ENCODE measurements at places on chromosomes 7 and 10.

DNA sequence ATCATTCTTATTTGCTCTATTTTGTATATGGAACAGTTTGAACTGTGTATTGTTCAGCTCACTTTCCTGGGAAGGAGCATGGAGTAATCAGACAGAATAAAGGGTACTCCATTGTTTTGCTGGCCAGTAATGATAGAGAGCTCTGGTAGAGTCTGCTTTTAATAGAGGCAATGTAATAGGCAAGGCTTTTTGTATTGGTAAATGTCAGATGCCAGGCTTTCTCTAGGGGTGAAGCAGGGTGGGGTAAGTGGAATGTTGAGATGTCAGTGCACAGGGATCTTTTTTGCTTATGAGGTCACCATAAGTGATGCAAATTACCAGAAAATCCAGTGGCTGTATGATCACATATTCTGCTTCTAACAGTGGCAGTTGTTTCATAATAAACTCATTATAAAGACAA, 1088.3 kb upstream of the SORCS1 start:
- no peak for DNase-seq

DNA sequence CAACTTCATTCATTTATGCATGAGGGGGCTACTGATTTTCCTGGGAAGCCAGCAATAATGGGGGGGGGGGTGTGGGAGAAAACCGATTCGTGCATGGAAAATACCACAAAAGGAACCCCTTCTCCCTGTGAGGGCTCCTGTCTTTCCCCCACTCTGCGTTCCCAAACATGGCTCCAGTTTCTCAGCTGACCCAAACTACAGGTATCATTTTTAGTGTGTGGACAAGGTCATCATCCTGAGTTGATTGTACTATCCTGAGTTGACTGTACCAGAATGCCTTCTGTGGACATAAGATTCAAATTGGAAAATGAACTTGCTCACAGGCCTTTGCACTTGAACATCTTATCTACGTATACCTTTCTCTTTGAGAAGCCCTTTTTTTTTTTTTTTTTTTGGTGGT, 49.9 kb downstream of the ZRANB1 start:
- no peak for DNase-seq

GRCh38 chr7:44262031-44262430, 61.3 kb downstream of the YKT6 start:
- DNase-seq = no peak

DNA sequence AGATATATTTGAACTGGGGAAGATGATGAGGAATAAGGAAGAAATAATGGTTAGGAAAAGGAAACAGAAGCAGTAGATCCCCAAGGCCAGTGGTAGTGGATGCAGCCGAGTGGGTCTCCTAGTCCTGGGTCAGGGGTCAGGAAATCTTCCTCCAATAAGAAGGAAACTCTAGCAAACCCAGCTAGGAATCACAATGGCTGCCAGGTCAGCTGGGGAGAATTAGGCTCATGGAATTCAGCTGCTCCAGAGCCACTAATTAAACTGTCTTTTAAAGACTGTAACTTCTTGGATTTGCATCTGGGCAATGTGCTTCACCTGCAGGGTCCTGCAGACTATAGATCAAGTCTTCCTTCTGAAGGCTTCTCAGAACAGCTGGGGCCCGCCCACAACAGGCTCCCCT, 644.4 kb downstream of the KCNMA1 start:
- no peak for DNase-seq

- DNase-seq = no peak
These were observed 186.2 kb upstream of the BMPER start for GRCh38 chr7:33719059-33719581.

GRCh38 chr7:108454674-108455550, 1.3 kb downstream of the NRCAM start:
- DNase-seq = no peak

GRCh38 chr10:48506147-48506917, 98.5 kb downstream of the ARHGAP22 start:
- peak; percentile 57 for DNase-seq

DNA sequence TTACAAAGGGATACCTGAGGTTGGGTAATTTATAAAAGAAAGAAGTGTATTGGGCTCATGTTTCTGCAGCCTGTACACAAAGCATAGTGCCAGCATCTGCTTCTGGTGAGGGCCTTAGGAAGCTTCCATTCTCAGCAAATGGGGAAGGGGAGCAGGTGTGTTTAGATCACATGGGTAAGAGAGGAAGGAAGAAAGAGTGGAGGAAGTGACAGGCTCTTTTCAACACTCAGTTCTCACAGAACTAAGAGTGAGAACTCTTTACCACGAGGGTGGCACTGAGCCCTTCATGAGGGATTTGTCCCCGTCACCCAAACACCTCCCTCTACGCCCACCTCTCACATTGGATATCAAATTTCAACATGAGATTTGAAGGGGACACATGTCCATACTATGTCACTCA, 506 bp upstream of the FAM170B start:
- DNase-seq = no peak

- DNase-seq = no peak
These were observed 83.2 kb upstream of the SGCE start for GRCh38 chr7:94739180-94739579.

GRCh38 chr7:30154111-30154587, 19.4 kb downstream of the MTURN start:
- DNase-seq = no peak

- DNase-seq = no peak
These were observed 304.5 kb downstream of the WDR37 start for GRCh38 chr10:1360558-1361164.

DNA sequence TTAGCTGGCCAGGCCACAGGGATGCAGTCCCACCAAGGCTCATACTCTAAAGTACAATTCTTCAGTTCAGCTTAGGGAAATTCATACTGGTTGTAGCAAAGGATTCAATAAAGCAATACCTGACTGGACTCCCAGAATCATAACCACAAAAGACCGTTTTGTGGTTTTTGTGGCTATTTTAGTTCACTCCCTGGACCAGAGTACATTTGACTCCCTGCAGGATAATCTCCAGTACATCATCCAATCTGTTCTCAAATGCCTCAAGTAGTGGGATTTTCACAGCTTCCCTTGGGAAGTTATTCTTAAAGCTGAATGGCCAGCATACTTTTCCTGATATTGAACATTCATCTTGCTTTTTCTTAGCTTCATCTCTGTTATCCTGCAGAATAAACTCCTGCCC, 29.3 kb upstream of the YAE1 start:
- DNase-seq = peak; percentile 40

GRCh38 chr7:116948934-116949333, 4.4 kb upstream of the ST7 start:
- no peak for DNase-seq

DNA sequence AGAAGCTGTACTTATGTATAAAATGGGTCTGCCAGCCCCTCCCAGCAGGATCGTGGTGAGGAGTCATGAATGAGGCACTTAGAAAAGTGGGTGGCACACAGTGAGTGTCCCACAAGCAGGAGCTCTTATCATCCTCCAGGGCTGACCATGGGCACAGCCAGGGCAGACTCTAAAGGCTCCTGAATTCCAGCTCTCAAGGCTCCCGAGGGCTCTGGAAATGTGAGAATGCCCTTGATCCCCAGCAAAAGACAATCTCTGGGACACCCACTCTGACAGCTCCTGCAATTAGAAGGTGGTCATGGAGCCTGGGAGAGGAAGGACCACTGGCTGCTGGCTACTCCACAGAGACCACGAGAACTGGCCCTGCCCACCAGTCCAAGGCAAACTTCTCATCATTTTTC, 1.6 kb downstream of the VSTM4 start:
- no peak for DNase-seq

DNA sequence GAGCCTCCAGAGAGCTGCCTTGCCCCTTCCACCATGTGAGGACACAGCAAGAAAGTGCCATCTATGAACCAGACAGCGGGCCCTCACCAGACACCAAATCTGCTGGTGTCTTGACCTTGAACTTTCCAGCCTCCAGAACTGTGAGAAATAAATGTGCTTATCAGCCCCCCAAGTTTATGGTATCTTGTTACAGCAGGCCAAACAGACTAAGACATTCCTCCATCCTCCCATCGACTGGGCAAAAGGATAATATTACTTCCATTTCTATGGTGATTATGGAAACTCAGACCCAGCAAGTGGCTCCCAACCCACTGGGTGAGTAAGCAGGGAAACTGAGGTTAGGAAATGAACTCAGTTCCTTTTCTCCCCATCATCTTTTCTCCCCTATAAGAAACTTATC, 288.4 kb downstream of the KCNMA1 start:
- DNase-seq = peak; percentile 16

DNA sequence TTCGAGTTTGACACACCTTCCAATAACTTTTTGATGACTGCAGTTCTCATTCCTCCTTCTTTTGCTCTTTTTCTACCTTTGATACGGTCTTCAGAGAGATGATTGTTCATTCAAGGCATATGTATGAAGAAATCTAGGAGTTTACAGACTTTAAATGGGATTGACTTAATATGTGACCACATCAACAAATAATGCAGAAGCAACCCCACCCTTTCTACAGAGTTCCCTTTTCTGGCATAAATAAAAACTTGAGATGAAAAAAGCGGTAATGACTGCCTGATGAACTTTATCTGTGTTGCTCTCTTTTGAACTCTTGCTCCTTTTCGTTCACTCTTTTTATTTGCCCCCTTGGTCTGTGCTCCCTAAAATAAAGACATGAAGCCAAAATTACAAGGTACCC, 161.7 kb downstream of the C7orf25 start:
- no peak for DNase-seq

DNA sequence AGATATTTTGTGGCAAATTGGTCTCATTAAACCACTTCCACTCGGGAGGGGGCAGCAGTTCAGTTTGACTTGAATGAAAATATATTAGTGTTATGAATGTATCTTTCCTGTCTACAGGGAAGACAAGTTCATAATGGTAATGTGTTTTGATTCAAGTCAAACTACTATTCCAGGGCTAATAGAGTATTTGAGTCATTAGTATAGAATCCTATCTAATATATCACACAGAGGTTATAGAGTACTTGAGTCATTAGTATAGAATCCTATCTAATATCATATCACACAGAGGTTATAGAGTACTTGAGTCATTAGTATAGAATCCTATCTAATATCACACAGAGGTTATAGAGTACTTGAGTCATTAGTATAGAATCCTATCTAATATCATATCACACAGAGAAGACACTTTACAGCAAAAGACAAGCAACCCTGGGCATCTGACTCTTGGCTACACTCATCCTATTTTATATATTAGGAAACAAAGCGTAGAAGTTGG, 199.7 kb upstream of the MAGI2 start:
- DNase-seq = no peak

GRCh38 chr7:106824458-106824857, 40.6 kb upstream of the PIK3CG start:
- DNase-seq = peak; percentile 85

DNA sequence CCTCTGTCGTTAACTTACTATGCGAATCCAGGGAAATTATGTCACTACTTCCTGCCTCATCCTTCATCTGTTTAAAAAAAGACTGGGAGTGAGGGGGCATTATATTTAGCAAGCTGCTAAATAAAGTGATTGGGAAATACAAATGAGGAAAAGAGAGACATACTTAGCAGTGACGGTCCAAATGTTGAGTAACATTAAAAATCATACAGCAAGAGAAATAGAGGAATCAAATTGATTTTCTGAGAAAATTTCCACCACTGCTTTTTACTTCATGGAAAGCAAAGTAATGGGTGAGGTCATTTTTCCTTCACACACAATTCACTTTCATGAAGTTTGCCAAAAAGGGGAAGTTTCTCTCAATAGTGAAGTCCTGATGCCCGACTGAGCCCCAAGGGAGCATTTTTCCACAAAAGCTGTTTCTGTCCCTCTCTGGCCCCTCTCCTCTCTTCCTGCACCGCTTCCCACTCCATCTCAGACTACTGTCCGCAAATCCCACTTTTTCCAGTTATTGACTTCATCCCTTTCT, 61.9 kb upstream of the ADO start:
- no peak for DNase-seq

- no peak for DNase-seq
These were observed 47.8 kb downstream of the IKZF1 start for GRCh38 chr7:50352282-50352681.

- DNase-seq = peak; percentile 44
These were observed 110.6 kb downstream of the ZMIZ1 start for GRCh38 chr10:79179164-79179956.

GRCh38 chr10:125448596-125448995, 234.4 kb downstream of the TEX36 start:
- DNase-seq = no peak

DNA sequence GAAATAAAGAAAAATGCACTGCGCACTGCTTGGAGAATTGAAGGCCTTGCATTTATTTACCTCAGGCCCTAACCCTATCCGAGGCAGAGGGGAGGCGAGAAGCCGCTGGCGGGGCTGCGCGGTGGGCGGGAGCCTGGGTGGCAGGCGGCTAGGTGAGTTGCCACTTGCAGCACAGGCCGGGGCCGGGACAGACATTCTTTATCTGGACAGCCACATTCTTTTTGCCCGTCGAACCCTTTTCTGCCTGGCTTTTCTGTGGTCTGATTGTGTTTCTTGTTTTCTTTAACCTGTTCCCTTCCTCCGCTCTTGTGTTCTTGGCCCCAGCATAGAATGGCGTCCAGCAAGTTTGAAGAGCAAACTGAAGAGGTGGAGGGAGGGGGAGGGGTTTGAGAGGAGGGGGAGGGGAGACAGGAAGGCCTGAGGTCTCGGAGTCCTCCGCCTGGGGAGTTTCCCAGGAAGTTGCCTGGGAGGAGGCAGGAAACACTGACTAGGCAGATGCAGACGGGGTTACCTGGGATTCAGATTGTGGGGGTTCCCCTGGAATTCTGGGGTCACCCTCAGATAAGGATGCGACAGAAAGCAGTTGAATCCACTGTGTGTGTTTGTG, 5.1 kb downstream of the SHH start:
- no peak for DNase-seq

DNA sequence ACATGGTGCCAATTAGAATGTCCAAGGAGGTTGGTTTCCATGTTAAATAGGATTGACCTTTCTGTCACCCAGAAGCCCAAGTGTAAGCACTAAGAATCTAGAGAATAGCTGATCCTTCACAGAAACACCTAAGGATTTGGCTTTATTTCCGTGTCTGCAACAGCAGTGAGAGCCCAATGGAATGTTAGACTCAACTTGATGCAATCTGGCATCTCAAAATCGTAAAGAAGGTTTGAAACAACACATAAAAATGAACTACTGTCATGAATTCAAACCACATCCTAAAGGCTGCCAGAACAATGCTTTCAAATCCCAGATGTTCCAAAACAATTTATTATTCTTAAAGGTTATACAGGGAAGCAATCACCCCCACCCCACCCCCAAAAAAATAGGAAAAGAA, 18.6 kb downstream of the PPP1R3C start:
- DNase-seq = no peak

DNA sequence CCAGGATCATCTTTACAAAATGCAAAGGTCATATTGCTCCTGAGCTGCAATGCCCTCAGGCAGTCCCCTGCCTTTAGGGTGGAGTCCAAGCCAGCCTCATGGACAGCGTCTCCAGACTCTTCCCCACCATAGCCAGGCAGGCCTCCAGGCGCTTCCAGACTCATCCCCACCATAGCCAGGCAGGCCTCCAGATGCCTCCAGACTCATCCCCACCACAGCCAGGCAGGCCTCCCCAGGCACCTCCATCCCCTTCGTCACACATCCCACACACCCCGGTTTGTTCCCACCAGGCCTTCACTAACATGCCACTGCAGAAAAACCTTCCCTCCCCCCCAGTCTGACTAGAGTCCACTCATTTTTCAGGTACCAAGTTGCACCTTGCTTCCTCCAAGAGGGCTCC, 70.1 kb downstream of the PTPRN2 start:
- no peak for DNase-seq

GRCh38 chr10:60595852-60596251, 182.4 kb upstream of the CDK1 start:
- no peak for DNase-seq
